ENCODE measurements at places on chromosomes 3 and 15.

DNA sequence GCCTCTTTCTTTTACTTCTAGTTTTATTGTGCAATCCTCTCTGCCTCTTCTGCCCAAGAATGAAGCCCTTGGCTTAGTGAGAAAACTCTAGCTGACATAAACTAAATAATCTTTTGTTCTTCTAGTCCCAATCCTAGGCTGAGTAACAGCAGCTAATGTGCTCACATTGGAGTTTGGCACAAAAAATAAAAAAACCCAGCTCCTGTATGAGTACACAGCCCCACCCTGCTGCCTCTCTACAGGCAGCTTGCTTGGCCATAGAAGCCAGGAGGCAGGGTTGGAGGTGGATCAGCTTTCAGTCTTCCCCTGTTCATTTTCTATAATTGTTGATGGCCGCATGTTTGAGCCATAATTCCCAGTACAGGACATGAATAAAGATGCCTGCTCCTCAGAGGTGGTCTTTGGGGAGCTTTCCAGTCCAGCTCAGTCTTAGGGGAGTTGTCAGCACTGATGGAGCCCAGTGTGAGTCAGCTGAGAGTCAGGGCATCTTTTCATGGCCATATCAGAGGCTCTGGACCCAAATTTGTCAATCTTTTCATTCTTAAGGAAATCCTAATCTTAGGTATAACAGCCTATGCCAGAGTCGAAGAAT is 46.7 kb downstream of the RTP1 start:
- no peak for DNase-seq

GRCh38 chr3:4580346-4581123 is 87.4 kb downstream of the ITPR1 start:
- no peak for DNase-seq

DNA sequence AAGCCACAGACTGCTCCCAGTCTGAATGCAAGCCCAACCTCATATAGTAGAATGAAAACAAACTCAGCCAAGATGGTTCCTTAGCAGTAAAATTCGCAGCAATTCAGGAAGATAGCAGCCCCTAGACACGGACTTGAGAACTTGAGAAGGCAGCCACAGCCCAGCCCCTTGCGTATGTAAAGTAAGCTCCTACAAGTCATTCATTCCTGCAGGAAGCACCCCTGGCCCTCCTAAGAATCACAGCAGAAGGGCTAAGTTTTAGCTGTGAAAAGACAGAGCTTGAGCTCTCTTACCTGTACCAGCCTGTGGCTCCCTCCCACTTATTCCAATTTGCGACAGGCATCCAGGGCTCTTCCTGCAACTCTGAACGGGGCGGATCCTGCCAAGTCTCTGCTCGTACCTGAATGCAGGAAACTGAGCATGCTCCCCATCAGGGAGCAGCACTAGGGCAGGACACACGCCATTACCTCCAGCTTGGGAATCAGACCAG is 136.4 kb downstream of the MAGI1 start:
- DNase-seq = peak; percentile 42

DNA sequence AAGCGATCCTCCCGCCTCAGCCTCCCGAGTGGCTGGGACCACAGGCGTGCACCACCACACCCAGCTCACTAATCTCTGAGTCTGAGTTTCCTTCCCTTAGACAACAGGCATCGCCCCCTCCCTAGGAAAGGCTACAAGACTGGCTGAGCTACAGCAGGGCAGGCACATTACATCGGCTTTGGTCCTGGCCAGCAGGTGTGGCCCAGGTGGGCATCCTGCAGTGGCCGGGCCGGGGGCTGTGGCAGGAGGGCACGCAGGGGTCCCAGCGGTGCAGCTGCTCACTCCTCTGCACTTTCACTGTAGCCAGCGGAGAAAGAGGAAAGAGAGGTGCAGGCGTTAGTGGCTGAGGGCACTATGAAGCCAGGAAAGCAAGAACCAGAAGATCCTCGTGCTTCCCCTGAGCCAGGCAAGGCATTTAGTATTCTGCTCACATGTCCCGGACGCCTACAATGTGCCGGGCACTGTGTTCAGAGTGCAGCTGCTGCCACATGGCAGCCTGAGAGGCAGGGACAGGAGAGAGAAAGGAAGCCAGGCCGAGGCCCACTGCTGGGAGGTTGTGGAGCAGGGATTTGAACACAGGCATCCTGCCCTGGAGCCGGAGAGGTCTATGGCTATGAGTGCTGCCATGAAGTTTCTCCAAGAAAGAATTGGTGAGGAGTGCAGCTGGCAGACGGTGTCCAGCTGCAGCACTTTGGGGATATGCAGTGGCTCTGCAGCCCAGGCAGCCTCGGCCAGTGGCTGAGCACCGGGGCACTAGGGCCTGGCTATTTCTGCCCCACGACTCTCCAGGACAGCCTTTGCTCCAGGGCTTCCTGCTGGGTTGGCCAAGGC is 22.3 kb downstream of the GRIP2 start:
- no peak for DNase-seq

- DNase-seq = no peak
These were observed 227.1 kb downstream of the RPLP1 start for GRCh38 chr15:69679623-69680228.

- no peak for DNase-seq
These were observed 40.4 kb upstream of the SLC41A3 start for GRCh38 chr3:126124148-126124868.

GRCh38 chr15:69096196-69096595 is 64.2 kb upstream of the GLCE start:
- no peak for DNase-seq

DNA sequence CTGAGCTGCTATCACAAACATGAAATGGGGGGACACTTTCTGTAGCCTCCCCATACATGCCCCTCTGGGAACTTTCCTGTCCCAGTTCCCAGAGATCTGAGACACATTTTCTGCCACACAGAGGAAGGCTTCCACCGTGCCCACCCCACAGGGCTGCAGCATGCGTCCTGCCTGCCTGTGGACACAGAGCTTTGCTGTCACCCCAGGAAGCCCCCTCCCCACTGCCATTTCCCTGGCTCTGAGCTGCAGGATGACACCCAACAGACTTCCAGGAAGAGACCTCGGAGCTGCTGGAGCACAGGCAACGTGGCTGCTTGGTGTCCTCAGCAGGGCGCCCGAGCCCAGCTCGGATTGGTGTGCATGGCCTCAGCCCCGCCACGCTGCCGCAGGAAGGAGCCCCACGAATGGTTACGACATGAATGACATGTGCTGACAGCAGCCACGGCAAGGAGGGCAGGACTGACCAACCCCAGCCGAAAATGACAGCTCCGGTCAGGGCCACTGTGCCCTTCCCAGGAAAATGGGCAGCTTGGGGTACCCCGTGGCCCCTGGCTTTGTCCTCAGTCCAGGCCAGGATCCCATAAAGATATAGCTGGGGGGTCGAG is 81.3 kb downstream of the VGLL4 start:
- DNase-seq = no peak

GRCh38 chr3:177905173-177906125 is 630.8 kb upstream of the KCNMB2 start:
- DNase-seq = no peak

DNA sequence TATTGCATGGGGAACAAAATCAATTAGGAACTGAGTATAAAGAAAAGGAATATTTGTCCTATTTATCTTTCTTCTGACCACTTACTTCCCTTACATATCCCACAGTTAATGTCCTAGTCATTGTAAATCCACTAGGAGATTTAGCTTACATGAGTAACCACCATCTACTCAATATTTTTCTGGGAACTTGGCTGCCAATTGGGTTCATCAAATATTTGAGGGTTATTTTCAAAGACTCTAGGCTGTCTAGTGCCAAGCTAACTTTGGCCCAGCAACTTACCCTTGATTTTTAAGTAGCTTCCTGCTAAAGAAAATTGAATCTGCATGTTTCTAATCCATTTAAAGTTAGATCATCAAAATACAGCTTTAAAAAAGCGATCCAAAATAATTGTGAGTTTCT is 362.5 kb upstream of the EPHA3 start:
- no peak for DNase-seq

- DNase-seq = no peak
These were observed 42.5 kb downstream of the MUC20 start for GRCh38 chr3:195763076-195763830.

DNA sequence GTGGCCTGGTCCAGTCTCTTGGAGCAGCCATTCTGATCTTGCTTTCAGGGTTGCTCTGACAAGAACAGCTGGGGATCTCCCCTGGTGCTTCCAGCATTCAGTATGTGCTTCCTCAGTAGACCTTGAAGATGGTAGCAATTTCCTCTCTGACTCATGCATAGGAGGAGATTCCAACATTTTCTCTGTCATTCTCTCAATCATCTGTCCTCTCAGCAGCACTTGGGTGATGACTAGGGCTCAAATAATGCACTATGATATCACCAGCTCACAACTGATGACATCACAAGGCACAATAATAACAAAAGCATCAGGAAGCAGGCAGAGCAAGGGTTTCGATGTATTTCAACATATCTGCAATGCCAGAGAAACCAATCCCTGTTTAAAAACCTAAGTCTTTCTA is 52.7 kb downstream of the NFKBIZ start:
- no peak for DNase-seq

DNA sequence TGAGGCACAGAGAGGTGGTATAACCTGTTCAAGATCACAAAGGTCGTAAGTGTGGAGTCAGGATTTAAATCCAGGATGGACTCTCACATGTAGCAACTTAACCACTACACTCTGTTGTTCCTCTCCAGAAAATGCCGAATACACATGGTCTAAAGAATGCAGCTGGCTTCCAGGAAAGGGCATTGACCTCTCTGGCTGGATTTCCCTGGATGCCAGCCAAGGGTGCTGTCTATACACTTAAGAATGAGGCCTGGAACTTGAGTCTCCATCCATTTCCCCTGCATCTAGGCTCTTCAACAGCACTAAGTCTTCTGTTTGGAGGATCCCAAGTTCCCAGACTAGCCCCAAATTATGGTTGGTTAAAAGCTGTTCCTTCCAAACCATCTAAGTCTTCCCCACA is 60.5 kb downstream of the CERS3 start:
- DNase-seq = no peak

DNA sequence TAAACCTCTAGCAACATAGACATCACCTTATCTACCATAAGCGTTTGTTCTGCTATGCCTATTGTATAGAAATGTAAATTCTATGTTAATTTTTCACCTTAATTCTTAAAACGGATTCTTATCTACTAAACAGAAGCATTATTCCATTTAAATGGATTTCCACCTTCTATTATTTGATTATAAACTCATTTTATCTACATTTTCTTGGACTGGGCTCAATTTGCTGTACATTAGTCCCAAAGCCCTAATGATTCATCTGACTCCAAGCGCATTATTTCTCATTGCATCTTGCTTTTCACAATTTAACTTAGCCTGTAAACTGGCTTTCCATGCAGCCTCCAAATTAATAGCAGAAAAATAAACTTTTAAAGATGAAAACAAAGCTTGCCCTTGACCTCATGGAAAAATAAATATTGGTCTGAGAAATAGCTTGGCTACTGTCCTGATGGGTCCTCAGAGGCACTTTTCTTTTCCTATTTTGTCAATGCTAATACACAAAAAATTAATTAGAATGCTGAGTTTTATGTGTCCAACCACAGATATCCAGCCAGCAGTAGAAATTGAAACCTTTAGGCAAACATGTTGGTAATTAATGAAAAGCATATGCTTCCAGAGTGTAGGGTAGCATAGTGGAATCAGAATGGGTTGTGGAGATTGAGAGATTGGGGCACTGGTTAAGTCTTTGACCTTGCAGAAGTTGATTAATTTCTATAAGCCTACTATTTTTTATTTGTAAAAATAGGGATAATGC is 81.4 kb upstream of the CFAP20DC start:
- DNase-seq = no peak

DNA sequence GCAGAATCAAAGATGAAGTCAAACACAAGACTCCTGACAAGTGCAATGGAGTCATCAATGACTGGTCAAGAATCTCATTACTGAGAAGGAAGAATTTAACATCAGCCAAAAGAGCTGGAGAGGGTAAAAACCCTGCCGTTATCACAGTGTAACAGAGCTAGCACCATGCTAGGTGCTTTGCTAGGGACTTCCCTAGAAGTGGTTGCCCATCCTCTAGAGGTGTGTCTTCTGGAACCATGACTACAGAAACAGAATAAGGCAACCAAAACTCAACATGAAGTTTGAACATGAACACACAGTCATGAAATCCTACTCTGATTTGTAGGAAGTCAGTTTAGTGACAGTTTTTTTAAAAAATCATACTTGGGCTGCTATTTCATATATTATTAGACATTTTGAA is 9.5 kb downstream of the ACAD11 start:
- DNase-seq = no peak

DNA sequence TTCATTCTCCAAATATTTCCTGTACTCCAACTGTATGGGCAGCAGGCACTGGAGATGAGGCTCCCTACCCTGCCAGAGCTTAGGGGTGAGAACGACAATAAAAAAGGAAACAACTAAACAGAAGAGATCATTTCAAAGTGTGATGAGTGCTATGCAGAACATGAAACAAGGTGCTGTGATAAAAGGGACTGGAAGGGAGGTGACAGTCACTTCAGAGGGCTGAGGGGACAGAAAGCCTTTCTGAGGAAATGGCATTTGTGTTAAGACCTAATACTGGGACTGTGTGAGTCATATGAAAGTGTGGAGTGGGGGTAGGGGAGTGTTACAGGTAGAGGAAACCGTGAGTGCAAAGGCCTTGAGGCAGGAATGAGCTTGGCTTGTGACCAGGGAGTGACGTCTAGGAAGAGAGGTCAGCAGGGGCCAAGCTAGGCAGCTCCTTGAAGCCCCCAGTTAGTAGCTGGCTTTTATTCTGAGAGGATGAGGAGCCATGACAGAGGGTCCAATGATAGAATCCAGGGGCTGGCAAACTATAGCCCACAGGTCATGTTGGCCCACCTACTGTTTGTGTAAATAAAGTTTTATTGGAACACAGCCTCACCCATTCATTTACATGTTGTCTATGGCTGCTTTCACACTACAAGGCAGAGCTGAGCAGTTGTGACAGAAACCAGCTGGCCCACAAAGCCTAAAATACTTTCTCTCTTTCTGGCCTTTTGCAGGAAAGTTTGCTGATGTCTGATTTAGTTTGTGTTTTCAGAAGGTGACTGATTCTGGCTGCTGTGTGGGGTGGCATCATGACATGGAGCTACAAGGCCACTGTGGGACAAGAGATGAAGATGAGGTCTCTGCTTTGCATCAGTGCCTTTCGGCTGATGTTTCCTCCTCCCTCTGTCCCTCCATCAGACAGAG is 56.6 kb downstream of the LSM3 start:
- no peak for DNase-seq

DNA sequence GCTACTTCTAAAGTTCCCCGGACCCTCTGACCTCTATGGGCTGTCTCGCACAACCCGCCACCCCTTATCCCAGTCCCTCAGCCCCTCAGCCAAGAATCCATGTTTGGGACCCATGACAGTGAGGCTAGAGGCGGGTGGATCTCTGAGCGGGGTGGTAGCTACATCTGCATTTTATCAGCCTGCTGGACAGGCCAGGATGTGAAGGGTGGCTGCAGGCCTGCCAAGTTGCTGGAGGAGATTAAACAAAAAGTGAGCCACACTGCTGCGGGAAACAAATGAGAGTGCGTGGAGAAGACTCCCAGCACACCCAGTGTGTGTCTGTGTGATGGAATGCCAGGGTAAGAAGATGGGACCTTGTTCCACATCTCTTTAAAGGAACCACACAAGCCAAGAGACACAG is 51.1 kb upstream of the SPATA12 start:
- DNase-seq = no peak

- DNase-seq = no peak
These were observed 116.7 kb downstream of the WDR76 start for GRCh38 chr15:43943511-43943910.

Measured in right renal pelvis (tissue), 4 donors.